ENCODE measurements at places on chromosomes 7 and 10.

GRCh38 chr7:33421429-33421828 lies 292.1 kb downstream of the BBS9 start:
- no peak for DNase-seq

GRCh38 chr10:27223964-27224363 lies 16.6 kb downstream of the ACBD5 start:
- DNase-seq = peak; percentile 14

DNA sequence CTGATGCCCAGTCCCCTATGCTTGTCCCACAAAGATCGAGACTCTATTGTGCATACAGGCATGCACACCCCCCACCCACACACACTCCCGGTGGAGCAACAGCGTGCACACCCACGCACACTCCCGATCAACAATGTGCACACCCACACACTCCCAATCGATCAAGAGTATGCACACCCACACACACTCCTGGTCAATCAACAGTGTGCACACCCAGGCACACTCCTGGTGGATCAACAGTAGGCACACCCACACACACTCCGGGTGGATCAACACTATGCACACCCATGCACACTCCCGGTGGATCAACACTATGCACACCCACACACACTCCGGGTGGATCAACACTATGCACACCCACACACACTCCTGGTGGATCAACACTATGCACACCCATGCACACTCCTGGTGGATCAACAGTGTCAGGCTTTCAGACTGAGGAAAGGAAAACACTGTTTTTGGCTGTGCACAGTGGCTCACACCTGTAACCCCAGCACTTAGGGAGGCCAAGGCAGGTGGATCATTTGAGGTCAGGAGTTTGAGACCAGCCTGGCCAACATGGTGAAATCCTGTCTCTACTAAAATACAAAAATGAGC lies 118.8 kb downstream of the PTPRN2 start:
- DNase-seq = no peak

DNA sequence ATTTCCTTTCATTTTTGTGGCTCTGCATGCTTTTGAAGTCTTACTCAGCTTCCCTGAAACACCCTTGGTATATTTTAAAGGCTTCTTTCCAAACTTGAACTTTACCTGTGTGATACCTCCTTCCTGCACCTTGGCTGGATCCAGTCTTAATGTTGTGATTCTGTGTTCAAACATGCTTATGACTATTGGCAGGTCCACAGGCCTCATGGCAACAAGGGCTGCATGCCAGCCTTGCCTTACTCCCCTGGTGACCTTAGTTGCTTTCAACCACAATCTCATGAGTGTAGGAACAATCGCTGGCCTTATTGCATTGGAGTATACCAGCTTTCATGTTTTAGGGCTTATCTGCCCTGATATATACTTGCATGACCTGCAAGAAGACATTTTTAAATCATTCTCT lies 238.7 kb downstream of the KIF20B start:
- no peak for DNase-seq

DNA sequence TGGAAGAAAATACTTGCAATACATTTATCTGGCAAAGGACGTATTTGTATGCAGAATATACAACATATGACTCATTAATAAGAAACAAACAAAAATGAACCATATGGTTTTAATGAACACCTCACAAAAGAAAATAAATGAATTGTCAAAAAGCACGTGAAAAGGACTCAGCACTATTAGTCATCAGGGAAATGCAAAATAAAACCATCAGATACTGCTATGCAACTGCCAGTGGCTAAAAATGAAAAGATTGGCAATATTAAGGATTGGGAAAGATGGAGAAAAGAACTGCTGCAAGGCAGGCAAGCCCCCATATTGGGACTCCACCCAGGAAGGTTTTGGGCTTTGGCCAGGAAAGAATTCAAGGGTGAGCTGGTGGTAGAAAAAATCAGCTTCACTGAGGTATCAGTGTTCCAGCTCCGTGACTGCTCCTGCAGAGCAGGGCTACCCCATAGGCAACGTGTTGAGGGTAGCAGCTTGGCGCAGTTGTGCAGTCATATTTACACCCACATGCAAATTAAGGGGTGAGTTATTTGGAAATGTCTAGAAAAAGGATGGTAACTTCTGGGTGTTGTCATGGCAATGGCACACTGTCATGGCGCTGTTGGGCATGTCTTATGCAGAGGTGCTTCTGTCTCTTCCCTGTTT lies 72.7 kb downstream of the CUBN start:
- DNase-seq = no peak

DNA sequence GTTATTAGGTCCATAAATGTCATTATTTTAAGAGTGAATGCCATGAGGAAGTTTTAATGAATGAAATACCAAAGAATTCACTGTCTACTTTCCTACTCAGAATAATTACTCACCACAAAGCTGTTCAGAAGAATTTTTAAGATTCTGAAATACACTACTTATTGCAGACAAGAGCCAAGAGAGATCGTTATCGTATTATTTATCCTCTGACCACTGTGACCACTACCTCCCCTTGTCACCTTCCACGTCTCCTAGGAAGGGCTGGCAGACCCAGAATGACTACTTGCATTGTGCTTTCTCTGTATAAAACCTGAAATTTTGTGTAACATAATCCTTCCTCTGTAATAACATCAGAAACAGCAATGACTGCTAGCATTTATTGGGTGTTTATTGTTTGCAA lies 81.9 kb downstream of the ABCB5 start:
- DNase-seq = no peak

- no peak for DNase-seq
Measured at GRCh38 chr7:19900118-19900517, 126.7 kb upstream of the TMEM196 start.

DNA sequence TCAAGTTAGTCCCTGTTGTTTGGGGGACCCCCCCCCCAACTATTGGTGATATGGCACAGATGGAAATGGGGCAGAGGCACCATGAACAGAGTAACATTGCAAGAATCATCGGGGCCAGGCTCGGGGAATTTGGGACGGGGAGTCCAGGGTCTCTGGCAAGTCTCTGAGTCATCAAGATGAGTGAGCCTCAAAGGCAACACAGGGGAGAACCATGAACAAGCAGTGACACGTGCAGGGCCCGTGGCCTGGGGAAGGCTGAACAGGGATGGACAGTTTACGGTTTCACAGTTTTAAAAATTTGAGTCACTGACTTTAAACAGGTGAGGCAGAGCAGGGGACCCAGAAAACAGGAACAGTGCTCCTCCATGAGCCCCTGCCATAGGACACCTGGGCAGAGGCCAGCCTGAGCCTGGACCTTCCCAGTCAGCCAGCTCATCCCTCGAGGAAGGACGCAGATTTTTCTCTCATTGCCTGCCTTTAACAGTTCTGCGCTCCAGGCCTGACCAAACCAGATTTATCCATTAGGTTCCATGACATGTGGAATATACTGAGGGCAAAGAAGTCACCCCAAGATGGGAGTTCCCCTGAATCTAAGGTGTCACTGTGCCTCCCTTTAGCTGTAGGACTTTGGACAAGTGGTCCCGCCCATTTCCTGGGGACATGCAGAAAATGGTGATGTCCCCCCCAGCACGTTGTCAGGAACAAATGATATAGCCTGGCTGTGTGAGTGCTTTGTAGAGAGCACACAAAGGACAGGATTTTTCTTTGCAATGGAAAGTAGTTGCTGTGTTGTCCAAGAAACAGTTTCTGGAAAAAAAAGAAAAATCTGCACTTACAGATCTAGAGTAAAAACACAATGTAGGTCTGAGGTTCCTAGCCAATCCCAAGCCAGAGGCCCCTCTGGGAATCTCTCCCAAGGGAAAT lies 23.8 kb downstream of the CHST15 start:
- no peak for DNase-seq

GRCh38 chr10:78900715-78901430 lies 167.9 kb upstream of the ZMIZ1 start:
- no peak for DNase-seq

GRCh38 chr10:20931156-20931795 lies 34.2 kb upstream of the NEBL start:
- DNase-seq = no peak

DNA sequence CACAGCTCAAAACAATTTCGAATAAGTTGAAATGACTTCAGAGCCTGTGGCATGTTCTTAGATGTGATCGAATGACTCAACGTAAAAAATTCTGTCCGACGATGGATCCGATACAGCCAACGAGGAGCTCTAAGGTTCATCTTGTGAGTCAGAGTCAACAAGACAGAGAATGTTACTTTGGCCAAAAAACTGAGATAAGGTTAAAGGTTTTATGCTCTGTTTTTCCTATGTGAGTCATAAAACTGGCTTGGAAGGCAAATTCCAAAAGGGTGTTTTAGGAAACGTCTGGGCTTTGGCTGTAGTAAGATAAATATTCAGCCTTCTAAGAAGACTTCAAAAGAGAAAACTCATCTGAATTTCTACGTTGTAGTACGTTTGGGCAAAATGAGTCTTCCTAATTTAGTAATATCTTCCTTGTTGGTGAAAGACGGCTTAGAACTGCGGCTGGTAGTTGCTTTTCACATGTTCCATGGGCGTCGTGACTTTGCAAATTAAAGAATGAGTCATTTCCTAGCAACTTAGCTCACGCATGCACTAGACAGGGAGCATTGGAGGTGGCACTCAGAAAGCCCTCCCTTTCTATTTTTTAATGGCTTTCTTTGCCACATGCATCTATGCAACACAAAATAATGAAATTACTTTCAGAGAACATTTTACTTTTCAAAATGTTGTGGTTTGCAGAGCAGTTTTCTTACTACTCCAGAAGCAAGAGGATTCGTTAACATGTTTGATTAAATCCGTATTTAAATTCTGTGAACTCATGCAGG lies 28.2 kb downstream of the PFKP start:
- peak; percentile 40 for DNase-seq

- DNase-seq = no peak
Measured at GRCh38 chr10:110610308-110610774, 33.8 kb upstream of the RBM20 start.

DNA sequence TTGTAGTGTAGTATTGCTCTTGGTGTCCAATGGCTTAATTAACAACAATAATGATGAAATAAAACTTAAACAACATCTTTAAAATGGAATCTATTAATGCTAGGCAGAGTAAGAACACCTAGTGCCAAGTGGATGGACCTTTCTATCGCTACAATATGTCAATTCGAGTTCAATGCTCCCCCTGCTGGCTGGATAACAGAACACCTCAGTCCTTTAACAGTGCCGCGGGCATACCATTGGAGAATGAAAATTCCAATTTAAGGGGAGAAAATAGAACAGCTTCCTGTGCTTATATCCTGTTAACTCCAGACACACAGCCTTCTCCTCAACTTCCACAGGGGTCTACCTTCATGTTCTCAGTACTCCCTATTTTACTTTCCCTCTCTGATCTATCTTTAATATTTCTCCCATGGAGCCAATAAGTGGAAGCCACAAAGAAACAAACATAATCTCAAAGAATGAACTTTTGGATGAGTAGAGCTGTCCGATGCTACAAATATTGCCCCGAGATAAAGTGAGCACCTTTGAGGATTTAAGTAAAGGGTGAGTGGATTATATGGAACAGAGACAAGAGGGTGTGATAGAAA lies 41.4 kb downstream of the COL1A2 start:
- DNase-seq = no peak

DNA sequence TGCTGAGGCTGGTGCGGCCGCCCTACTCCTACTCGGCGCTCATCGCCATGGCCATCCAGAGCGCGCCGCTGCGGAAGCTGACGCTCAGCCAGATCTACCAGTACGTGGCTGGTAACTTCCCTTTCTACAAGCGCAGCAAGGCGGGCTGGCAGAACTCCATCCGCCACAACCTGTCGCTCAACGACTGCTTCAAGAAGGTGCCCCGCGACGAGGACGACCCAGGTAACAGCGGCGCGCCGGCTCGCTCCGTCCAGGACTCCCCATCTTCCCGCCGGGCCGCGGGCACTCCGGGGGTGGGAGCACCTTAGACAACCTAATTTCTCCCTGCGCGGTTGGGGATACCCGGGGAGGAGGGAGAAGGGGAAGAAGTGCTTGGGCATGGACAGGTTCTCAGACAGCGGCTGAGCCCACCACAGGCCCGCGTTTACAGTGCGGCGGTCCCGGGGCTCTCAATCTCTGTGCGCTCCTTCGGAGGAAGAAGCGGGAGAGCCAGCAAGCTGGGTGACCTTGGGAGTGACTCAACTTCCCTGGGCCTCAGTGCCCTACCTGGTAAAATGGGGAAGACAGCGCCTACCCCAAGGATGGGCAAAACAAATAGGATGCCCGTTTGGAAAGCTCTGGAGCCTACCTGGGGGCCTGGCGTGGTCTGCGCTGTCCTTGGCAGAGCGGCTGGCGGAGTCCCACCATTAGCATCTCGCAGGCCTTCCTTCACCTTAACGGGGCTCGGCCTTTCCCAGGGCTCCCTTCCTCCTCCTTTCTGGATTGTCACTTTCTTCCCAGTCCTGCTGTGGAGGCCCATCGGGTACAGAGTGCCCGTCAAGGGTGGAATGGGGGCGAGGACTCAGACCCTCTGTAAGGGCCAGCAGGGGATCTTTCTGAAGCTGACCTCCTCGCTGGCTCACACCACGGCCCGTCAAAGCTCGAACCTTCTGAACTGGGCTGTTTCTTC lies 852 bp downstream of the FOXI2 start:
- no peak for DNase-seq

- DNase-seq = no peak
Measured at GRCh38 chr7:4479367-4480039, 202.6 kb upstream of the FOXK1 start.

DNA sequence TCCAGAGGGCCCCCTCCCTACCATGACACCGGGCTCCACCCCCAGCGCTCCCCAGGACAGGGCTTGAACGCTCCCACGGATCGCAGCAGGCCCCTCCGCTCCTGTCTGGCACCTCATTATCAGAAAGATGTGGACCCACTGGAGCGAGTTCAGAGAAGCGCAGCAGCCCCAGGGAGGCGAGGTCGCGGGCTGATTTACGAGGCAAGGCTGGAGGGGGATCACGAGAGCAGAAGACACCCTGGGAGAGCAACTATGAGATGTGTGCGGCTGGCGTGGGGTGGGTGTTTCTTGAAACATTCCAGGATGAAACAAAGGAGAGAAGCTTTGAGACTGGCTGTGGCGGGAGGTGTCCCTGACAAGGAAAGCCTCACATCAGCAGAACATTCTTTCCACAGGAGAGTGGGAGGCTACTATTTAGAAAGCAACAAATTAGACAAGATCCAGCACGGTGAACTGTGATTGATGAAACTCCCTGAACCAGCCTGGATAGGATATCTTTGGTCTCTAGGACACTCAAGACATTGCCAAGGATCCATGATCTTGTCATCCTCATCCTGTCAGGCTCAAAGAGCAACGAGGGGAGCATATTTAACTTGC lies 66.0 kb downstream of the JCAD start:
- DNase-seq = no peak

DNA sequence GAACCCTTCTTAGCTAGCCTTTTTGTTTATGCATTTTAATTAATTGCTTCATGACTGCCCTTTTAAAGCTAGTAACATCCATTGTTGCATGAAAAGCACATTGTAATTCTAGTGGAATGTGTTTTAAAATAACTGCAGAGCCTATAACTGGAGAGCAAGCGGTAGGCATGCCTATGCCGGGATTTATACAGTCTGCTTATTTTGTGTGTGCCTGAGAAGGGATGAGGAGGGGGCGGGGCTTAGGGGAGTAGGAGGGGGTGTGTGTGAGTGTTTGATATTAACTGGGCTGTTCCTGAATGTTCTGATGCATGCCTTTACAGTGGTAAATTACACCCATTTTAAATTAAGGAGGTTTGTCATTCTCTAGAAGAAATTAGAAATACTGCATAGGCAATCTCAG lies 208.1 kb downstream of the TCF7L2 start:
- DNase-seq = no peak

GRCh38 chr7:155994279-155994811 lies 182.1 kb upstream of the SHH start:
- DNase-seq = no peak

- DNase-seq = no peak
Measured at GRCh38 chr7:5689716-5690115, 91.7 kb downstream of the RNF216 start.
